ENCODE measurements at places on chromosomes 2 and 18. TPM values are rescaled to one million over a fixed set of nuclear protein-coding genes. Genes with fewer than 3 reads are reported as not detected.

HOXD9 gene
- 4.3 TPM for total RNA-seq

AGAP1 gene
- 18.9 TPM for total RNA-seq

CAMKMT gene
- 10.1 TPM for total RNA-seq

GATA6 gene
- total RNA-seq = 1.4 TPM

ABCG8 gene
- not detected for total RNA-seq

CCNYL1 gene
- total RNA-seq = 33.5 TPM

BOLL gene
- total RNA-seq = not detected

TWIST2 gene
- 9.2 TPM for total RNA-seq
